ENCODE measurements at places on chromosomes 6 and 20. TPM values are rescaled to one million over a fixed set of nuclear protein-coding genes. Genes with fewer than 3 reads are reported as not detected.

- no peak within 1 kb of the TSS for H3K27ac ChIP-seq
- no peaks in the 10 kb centered on the region for H3K36me3 ChIP-seq
- peaks cover 26% of the 10 kb centered on the region for H3K27me3 ChIP-seq
- no peak for DNase-seq
- peaks cover 29% of the 10 kb centered on the region for H3K4me1 ChIP-seq
Measured at GRCh38 chr20:43914311-43915210, at the start of gene TOX2. TSS of gene TOX2 (plus strand) at chr20:43914852. CDS start at chr20:43914892, 40 bp downstream.

DNA sequence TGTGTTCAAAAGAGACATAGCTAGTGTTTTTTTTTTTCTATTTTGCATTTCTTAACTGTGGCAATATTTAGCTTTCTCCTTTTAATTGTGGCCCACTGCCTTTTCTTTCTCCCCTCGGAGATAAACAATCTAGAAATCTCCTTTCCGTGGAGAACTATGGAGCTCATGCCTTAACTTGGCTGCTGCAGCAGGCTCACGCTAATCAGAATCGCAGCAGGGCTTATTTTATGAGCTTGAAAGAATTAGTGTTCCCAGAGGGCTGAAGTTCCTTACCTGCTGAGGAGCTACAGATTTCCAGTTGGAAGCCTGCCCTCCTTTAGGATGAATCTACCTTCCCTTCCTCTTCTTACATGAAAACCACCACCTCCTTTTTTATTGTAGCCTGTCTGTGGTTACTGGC is 35.6 kb downstream of the CTNNBL1 start:
- no peak overlapping the region for H3K4me3 ChIP-seq
- no peaks in the 10 kb centered on the region for H3K36me3 ChIP-seq
- H3K27me3 ChIP-seq = no peaks in the 10 kb centered on the region
- peak; percentile 46 for DNase-seq
- H3K4me1 ChIP-seq = peaks cover 4% of the 10 kb centered on the region

CTAGE9 gene
- not detected for total RNA-seq

DNA sequence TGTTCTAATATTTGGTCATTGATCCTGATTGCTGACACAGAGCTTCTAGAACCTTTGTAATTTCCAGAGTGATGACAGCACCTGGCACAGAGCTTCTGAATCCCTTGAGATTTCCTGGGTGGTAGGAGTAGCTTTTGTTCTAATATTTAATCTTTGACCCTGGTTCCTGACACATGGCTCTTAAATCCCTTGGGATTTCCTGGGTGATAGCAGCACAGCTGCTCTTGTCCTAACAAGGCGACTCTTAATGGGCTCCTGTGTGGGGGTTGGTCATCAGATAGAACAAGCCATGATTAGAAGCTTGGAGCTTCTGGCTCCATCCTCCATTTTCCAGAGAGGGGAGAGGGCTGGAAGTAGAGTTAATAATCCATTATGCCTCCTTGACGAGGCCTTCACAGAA is 18.4 kb downstream of the GMPR start:
- no peaks in the 10 kb centered on the region for H3K36me3 ChIP-seq
- DNase-seq = no peak
- H3K4me3 ChIP-seq = no peak overlapping the region
- peaks cover 13% of the 10 kb centered on the region for H3K4me1 ChIP-seq
- H3K27me3 ChIP-seq = peaks cover 2% of the 10 kb centered on the region

- DNase-seq = no peak
- H3K4me1 ChIP-seq = no peaks in the 10 kb centered on the region
- no peak overlapping the region for H3K4me3 ChIP-seq
- H3K36me3 ChIP-seq = no peaks in the 10 kb centered on the region
Measured at GRCh38 chr6:86706449-86706848, 230.9 kb upstream of the HTR1E start.

SMLR1 gene
- not detected for total RNA-seq

DNA sequence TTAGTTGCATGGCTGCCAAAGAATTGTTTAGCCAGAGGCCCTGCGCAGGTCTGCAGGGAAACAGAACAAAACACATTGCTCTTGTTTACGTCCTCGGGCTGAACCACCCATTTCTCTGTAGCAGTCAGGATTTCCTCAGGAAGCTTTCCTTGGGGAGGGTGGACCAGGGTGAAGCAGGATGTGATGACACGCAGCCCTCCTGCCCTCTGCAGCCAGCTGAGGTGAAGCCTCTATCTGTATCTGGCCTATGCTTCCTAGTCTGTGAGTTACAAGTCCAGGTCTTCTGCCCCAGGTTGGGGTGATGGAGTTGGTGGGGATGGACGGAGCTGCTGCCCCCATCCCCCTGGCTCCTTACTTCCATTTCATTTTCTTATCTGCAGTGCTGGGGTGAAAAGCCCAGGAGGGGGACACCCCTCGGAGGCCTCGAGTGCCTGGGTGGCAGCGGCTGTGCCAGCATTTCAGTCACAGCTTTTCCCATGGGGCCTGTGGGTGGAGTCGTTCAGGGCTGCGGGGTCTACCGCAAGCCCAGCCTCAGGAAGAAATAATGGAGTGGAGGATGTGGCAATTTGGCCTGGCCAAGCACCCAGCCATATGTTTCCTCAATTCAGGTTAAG is 24.9 kb downstream of the SASH1 start:
- H3K27ac ChIP-seq = peak overlapping the region; percentile 67
- no peaks in the 10 kb centered on the region for H3K27me3 ChIP-seq
- no peak overlapping the region for H3K4me3 ChIP-seq
- peaks cover 24% of the 10 kb centered on the region for H3K4me1 ChIP-seq
- H3K36me3 ChIP-seq = no peaks in the 10 kb centered on the region

NKAIN2 gene
- 16.3 TPM for total RNA-seq

CNBD2 gene
- total RNA-seq = 9.8 TPM

- no peak overlapping the region for H3K4me3 ChIP-seq
- no peaks in the 10 kb centered on the region for H3K27me3 ChIP-seq
- H3K27ac ChIP-seq = no peak overlapping the region
- H3K36me3 ChIP-seq = no peaks in the 10 kb centered on the region
Measured at GRCh38 chr6:12601881-12602280, 114.7 kb upstream of the PHACTR1 start.

DNA sequence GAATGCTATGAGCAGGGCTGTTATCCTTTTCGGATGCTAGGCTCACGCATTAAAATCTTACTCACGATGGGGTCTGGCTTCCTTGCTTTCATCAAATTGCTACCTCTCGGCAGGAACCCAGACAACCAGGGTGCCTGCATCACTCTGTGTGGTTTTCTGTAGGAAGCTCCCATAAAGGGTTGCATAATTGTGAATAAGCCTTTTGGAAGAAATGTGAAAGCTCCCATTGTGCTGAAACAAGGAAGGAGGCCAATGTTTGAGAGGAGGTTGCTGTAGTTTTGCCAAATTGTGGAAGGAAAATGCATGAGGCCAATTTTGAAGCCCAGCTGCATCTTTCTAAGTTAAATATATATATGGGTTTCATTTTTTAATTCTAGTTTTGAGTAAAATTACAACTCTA is 615.5 kb downstream of the C6orf118 start:
- peak; percentile 95 for DNase-seq
- H3K4me3 ChIP-seq = no peak overlapping the region
- peak overlapping the region; percentile 59 for H3K27ac ChIP-seq
- no peaks in the 10 kb centered on the region for H3K36me3 ChIP-seq
- H3K4me1 ChIP-seq = peaks cover 10% of the 10 kb centered on the region
- no peaks in the 10 kb centered on the region for H3K27me3 ChIP-seq

DNMT3B gene
- 3.3 TPM for total RNA-seq

DNA sequence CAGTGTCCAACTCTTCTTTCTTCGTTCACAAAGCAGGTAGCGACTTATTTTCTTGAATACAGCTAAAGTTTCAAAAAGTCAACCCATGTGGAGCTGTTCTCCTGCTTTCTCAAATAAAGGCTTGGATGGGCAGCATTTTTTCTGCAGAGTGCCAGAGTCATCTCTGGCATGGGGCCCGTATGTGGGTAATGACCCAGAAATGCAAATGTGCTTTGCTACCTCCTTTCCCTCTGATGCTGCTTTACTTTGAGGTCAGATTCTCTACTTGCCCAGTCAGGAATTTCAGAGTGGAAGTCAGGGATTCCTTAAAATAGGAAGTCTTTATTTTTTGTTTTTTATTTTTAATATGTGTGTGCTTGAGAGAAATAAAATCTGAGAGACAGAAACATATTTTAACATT is 4.9 kb downstream of the NKAIN2 start:
- DNase-seq = peak; percentile 37
- H3K27ac ChIP-seq = no peak overlapping the region
- peaks cover 3% of the 10 kb centered on the region for H3K27me3 ChIP-seq
- H3K4me1 ChIP-seq = no peaks in the 10 kb centered on the region
- H3K4me3 ChIP-seq = no peak overlapping the region

DNA sequence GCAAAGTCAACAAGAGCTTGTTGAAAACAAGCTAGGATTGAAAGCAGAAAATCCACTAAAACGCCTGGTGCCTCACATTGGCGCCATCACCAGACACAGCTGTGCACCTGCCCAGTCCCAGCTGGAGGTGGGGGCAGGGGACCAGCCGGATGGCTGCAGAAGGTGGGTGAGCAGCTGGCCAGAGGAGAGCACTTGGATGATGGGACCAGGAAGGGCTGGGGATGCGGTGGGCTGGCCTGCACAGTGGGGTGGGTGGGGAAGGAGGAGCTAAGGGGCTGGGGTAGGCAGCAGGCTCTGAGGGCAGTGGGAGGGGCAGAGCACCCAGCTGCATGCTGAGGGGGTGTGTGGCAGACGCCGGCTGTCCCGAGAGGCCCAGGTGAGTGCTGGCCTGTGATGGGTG is 7.1 kb downstream of the CABLES2 start:
- peaks cover 8% of the 10 kb centered on the region for H3K4me1 ChIP-seq
- peaks cover 91% of the 10 kb centered on the region for H3K36me3 ChIP-seq
- no peak for DNase-seq
- no peak overlapping the region for H3K4me3 ChIP-seq
- no peak overlapping the region for H3K27ac ChIP-seq

- peaks cover 48% of the 10 kb centered on the region for H3K4me1 ChIP-seq
- no peak overlapping the region for H3K4me3 ChIP-seq
- peaks cover 22% of the 10 kb centered on the region for H3K36me3 ChIP-seq
- H3K27me3 ChIP-seq = no peaks in the 10 kb centered on the region
- no peak for DNase-seq
Measured at GRCh38 chr6:111662072-111662793, 56.6 kb upstream of the TRAF3IP2 start.

DNA sequence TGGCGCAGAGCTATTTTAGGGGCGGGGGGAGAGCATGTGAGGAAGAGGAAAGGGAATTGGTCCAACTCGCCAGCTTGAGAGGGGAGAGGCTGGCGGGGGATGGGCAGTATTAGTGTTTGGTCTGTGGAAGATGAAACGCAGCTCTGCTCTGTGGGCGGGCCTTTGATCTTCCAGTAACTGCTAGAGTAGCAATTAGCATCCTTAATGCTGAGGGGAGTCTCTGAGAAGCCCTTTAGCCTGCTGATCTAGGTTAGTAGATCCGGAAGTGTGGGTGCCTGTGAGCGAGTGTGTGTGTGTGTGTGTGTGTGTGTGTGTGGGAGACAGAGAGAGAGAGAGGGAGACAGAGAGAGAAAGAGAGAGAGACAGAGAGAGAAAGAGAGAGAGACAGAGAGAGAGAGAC is 117.2 kb upstream of the BACH2 start:
- peaks cover 17% of the 10 kb centered on the region for H3K4me1 ChIP-seq
- H3K36me3 ChIP-seq = no peaks in the 10 kb centered on the region

MROH8 gene
- total RNA-seq = 4.8 TPM
